ENCODE measurements at places on chromosomes 16 and 17.

DNA sequence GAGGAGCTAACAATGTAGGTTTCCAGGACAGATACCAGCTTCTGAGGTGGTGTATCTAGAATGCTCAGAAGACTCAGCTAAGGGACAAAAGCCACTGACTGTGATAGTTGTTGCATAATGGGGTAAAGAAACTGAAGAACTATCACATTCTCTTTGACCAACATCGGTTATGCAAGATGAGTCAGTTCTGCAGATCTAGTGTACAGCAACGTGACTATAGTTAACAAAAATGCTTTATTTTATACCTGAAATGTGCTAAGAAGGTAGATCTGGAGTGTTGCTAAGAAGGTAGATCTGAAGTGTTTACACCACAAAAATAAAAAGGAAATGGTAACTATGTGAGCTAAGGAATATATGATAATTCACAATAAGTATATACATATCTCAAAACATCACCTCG is 2.5 kb downstream of the KRTAP9-6 start:
- no peak for DNase-seq

DNA sequence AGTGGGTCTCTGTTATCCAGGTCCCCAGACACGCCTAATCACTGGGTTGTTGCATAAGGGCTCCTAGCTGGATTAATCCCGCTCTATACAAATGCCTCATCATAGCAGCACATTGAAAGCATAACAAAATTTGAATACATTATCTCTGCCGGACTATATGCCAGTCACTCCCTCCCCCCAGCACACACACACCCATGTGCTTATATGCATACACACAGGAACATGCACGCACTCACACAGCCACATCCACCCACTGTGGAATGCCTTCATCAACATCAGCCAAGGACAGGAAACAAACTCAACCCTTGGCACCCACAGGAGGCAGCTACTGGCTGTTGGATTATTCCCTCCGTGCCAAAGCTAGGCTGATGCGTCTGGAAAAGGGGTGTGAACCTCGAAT is 3.5 kb upstream of the CDH13 start:
- DNase-seq: no peak

DNA sequence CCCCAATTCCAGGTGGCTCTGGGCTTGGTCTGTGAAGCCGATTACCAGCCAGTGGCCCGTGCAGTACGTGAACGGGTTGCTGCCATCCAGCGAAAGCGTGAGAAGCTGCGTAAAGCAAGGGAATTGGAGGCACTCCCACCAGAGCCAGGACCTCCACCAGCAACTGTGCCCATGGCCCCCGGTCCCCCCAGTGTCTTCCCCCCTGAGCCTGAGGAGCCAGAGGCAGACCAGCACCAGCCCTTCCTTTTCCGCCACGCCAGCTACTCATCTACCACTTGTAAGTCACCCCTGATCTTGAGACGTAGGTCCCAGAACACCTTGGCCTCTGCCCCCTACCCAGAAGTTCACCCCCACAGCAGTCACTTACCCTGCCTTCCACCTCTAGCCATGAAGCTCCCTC is 6.9 kb downstream of the WNK4 start:
- no peak for DNase-seq

DNA sequence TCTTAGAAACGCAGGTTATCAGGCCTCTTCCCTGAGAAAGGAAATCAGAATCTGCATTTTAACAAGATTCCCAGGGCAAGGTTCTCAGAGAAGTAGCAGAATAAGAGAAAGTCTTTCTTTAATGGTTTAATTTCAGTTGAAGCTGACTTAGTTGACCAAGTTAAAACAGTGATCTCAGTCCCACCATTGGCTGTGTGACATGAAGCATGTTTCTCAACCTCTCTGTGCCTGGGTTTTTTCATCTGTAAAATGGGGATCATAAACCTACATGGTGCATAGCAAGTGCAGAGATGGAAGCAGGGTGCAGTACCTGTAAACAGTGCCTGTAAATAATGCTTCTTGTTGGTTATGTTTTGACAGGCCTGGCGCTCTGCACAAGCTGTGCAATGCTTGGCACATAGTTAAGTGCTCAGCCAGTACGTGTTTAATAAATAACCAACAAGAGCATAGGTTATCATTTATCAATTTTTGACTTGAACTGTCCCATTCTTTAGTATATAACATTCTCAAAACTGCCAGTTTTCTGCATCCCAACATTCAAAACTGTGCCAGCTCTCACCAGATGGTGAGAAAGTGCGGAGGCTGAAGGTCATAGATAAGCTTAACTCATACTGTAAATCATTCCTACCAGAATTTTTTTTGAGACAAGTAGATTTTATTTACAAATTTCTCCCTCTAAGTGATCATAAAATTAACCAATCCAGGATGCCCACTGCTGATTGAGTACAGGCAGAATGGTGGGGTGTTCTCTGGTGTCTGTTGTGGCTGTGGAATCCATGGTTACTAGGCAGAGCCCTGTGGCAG is 6.9 kb downstream of the C17orf67 start:
- DNase-seq: no peak

GRCh38 chr17:72661945-72662826 is 430.3 kb downstream of the SLC39A11 start:
- DNase-seq: no peak

DNA sequence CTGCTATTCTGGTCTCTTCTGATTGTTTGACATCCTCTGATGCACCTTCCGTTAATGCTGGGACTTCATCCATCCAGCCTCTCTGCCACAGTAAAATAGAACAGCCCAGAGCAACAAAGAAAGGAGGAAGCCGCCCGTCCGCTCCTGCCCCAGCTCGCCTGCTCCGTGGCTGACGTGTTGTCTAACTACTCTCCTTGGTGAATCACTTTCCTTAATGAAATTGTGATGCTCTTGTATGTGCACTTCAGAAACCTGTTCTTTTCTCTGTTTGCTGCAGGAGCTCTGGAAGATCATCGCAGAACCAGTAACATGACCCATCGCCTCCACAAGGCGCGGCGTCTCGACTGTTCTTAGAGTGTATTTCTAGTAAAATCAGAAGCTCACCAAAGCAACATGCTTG is 24.3 kb downstream of the METTL22 start:
- DNase-seq: no peak

DNA sequence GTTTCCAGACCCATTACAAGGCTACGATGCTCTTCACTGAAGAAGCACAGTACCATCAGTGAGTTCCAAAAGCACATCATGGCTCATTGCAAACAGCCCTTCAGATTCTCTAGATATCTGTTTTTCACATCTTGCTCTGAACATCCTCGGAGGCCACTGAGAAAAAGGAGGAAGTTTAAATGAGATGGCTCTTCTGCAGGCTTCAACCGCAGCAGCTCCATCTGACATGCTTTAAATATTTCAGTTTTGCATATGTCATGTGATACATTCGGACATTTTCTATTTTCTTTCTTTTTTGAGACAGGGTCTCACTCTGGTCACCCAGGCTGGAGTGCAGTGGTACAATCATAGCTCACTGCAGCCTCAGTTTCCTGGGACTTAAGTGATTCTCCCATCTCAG is 396.8 kb downstream of the NPIPA8 start:
- no peak for DNase-seq

GRCh38 chr17:16419929-16420271 is 4.5 kb downstream of the TRPV2 start:
- no peak for DNase-seq

GRCh38 chr17:74520790-74521480 is 10.3 kb downstream of the CD300LB start:
- DNase-seq: no peak

DNA sequence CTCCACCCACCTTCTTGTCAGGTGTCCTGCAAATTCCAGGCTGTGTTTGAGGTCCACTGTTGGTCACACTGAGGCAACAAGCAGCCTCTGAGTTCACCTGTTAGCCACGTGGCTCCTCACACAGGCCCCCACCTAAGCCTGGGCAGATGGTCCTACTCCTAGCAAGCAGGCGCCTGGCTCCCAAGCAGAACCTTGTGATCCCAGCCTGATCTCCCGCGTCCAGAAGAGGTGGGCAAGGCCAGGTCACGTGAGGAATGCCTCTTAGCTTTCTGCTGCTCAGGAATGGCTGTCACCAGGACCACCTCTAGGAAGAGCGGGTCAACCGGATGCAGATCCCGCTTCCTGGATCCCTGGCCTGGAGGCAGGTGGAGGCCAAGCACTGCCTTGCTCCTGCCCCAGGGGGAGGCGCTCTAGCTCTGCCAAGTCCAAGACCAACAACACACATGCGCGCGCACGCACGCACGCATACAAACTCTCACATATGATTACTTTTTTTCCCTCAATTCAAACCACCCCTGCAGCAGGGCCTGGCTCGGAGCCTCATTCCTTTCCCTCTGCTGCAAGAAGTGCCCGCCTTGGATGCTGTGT is 9.5 kb downstream of the CYB561 start:
- no peak for DNase-seq

GRCh38 chr17:50893183-50893993 is 27.2 kb upstream of the TOB1 start:
- DNase-seq: no peak

DNA sequence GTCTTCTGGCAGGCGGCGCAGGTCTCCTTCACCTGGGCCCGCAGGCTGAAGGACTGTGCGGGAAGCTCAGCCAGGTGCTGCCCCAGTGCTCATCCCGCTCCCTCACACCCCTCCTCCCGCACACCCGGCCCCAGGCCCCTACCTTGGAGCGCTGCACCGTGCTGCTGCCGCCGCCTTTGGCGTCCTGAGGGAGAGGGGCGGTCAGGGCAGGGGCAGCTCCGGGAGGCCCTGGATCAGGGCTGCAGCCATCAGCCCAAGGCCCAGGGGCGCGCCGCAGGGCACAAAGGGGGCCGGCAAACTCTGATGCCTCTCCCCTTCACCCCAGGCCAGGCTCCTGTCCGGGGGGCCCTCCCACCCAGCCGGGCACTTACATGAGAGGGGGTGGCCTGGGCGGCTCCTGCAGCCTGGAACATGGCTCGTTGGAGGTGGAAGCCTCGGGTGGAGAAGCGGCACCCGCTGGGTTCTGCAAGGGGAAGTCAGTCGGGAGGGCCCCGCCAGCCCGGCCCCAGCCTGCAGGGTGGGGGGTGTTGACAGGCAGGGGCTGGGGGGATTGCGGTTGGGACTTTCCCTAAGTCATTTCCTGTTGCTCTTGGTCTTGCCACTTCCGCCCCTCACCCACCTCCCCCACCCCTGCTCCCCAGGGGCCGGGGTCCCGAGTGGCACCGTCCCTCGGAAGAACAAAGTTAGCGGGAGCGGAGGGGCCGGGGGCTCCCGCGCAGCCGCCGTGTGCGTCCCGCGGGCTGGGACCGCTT is 863 bp downstream of the LIMD2 start:
- DNase-seq: peak; percentile 90

GRCh38 chr17:7111784-7112509 is 2.7 kb downstream of the ASGR2 start:
- DNase-seq: no peak

DNA sequence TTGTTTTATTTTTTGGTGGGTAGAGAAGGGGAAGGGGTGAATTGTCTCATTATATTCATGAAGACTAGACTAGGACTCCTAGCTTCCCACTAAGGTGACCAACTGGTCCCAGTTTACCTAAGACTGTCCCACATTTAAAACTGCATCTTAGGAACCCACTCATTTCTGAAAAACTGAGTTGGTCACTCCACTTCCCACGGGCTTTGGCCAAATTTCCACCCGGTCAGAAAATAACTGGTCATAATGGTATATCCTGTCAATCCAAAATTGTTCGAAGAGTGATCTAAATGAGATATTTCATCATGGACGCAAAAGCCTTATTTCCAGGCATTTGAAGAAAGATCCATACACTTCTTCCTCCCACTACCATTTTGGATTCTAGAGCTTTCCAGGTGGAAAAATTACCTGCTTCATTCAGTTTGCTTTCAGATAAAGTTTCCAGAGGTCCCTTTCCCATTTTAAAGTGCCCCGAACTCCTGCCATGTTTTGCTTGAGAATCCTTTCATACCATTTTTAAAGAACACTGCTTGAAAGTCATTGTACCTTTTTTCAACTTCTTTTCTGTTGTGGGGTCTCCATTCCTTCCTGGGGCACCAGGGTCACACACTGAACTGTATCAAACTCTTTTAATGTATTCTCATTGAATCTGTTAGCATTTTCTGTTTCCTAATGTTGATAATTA is 21.8 kb upstream of the ZFHX3 start:
- no peak for DNase-seq

DNA sequence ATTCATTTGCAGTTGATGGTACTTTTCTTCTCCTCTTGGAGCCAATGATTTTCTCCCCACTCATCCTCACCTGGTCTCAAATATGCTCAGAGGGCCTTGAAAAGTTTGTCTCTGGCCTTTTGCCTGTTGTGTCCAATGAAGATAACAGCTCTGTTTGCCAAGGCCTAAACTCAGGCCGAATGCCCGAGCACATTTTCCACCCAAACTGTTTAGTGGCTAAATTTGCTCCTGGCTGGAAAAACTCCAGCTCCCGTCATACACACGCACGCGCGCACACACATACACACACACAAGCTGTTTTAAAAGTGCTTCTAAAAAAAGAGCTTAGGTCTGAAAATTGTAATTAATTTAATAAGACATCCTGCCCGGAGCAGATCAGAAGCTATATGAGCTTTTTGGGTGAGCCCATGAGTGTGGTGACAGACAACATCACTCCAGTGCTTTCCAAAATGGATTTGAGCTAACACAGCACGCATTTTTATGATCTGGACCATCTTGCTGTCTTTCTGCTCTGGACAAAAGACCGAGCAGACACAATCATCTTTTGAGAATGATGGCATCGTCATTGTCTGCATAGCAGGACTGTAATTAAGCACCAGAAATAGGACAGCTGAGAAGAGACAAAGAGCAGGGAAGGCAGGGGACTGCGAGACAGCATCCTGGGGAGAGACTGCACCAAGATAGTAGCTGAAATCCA is 48.9 kb downstream of the IRX6 start:
- no peak for DNase-seq

DNA sequence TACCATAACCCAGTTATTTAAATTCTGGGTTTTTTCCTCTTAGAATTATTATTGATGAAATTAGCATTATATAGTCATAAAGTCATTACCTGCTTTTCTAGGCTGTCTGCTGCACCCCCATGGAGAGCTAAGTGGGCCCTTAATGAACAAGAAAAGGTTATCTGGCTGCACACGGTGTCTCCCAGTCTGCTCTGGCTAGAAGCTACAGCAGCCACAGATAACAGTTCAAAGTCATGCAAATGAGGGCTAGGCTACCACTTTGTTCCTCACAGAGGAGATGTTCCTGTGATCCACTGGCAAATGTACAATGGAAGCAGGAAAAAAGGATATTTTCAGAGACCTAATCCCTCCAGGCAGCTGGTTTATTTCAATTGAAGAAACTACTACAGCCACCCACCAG is 112.1 kb downstream of the SNX11 start:
- DNase-seq: no peak

GRCh38 chr17:64357191-64357981 is 33.3 kb downstream of the PECAM1 start:
- no peak for DNase-seq
